Fibroblast of skin of left biceps (primary cell): ENCODE measurements at places on chromosomes 11 and 22.
A peak's percentile ranks its signal among the peaks of the same experiment; 100 is the strongest.

DNA sequence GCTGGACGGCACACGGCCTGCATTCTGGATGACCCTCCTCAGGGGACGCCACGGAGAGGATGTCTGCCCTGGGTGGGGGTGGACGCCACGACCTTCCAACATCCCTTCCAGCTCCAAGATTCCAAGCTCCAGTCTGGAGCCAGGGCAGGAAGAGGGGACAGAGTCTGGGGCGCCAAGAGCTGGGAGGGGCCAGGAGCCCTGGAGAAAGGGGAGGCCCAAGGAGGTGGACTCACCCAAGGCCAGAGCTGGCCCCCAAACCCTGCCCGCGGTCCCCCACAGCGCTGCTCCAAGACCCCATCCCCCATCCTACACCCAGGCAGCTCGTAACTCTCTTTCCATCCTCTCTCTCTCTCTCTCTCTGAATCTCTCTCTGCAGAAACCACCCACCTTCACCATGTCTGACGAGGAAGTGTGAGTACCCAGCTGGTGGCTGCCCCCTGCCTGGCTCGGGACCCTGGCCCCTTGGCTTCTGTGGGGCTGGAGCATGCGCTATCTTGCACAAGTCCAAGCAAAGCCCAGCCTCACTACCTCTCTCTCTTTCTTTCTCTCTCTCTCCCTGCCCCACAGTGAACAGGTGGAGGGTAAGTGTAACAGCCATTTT is 3.1 kb downstream of the TNNT3 start:
- no peak for DNase-seq

- DNase-seq: no peak
Observed at GRCh38 chr11:114448749-114449482, 9.6 kb downstream of the REXO2 start.

- DNase-seq: no peak
Observed at GRCh38 chr22:50270666-50271394, 650 bp upstream of the MAPK11 start.

DNA sequence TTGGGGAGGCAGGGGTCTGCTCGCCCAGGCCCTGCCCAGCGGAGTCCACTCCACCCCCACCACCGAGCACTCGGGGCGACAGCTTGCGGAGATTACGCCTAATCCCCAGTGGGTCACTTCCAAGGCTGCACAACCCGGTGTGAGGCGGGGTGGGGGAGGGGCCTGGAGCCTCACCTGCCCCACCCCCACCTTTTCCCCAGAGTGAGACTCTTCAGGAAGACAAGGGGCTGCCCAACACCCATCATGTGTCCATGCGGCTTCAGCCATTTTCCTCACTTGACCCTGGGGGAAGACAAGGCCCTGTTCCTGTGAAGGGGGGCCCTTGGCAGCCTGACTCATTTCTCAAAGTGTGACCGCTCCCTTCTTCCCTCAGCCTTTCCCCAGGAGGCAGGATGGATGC is 12.5 kb downstream of the SYNGR1 start:
- no peak for DNase-seq

GRCh38 chr11:63488789-63489188 is 2.2 kb downstream of the PLAAT5 start:
- DNase-seq: no peak

- peak; percentile 12 for DNase-seq
Observed at GRCh38 chr22:46122511-46122971, 27.8 kb upstream of the PPARA start.

DNA sequence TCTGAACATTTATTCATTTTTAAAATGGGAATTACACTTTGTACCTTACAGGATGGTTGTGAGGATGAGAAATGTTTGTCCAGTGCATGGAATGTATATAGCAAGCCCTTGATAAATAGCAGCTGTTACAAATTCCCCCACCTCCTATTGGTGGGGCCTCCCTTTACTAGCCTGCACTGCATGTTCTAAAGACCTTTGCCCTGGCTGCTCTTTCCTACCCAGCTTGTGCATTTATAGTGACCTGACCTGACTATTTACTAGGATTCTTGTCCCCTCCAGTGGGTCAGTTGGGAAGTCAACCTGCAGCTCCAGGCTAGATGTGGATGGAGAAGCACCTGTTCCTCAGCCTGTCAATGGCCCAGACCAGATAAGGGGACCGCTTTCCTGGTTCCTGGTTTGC is 180.3 kb downstream of the HIPK3 start:
- no peak for DNase-seq

DNA sequence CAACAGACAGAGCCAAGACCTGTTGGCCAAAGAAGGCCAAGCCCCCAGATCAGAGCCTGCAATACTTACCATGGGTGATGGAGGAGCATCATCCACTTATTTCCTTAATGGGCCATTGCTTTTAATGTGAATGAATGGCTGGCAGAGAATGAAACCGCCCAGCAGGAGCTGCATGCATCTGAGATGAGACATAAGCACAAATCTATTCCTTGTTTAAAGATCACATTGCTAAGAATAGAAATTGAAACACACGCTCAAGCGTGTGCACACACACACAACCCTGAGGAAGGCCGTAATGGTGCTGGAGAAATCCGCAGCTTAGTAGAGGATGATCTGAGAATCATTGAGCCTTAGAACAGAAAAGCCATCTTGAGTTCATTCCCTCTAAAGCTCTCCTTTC is 5.3 kb upstream of the RRAS2 start:
- DNase-seq: no peak

GRCh38 chr11:64323373-64323772 is 5.5 kb downstream of the PRDX5 start:
- no peak for DNase-seq

- DNase-seq: no peak
Observed at GRCh38 chr11:123536690-123537437, 106.8 kb downstream of the GRAMD1B start.

- DNase-seq: no peak
Observed at GRCh38 chr11:282171-282570, 4.0 kb downstream of the NLRP6 start.

GRCh38 chr22:19799322-19800190 is 39.0 kb downstream of the TBX1 start:
- DNase-seq: peak; percentile 80

DNA sequence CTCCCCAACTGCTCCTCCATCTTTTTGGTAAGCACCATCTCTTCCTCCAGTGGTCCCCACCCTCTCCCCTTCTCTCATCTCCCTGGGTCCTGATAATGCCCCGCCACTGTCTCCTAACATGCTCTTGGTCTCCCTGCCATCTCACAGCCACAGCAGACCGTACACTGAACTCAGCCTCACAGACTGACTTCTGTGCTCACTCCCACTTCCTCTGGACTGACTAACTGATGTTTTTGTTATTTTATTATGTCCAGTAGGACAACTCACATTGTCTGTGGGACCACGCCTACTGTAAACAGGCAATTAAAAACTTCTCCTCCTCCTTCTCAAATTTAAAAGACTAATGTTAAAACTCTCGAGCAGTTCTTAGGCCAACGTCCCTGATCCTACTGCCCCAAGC is 2.6 kb upstream of the GNAZ start:
- no peak for DNase-seq

DNA sequence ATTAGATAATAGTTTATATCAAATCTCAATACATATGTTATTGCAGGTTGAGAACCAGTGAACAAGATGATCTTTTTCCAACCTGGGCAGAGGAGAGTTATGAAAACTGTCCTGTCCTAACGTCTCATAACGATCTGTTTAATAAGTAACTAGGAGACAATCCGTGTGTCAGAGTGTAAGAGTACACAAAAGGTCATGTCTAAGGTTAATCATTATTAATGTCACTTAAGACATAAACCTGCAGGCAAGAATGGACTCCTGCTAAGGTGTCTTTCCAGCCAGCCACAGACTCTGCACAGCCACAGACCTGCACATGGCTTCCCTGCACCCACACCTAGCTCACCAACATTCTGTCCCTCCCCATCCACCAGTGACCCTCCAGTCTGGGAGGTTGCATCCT is 10.1 kb downstream of the SLC5A4 start:
- no peak for DNase-seq

GRCh38 chr11:6414874-6415328 is 4.0 kb downstream of the APBB1 start:
- DNase-seq: no peak

DNA sequence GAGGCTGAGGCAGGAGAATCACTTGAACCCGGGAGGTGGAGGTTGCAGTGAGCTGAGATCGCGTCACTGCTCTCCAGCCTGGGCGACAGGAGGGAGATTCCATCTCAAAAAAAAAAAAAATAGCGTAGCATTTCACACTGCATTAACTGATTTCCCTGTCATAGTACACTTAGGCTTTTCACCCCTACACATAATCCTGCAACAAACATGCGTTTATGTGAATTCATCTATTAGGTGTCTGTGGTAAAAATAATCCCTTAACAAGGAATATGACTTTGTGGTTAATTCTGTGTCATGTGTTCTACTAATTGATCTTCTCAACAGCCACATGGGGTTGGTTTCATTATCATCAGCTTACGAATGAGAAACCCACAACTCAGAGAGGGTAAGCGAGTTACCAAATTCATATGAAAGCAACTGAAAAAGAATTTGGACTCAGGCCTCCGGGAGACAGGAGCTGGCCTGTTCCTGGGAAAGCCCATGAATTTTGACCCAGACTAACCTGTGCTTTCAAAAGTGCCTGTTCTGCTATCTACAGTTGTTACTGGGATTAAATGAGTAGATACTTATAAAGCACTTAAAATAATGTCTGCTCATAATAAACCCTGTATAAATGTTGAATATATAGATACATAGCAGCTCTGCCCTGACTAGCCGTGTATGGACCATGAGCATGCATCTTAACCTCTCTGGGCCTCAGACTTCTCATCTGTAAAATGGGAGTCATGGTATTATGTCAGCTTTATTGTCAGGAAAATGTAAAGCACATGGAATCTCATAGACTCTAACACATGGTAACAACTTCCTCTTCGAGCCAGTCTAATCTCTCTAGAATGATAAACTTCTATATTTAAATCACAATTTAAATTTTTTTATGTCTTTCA is 36.6 kb downstream of the KCNJ1 start:
- no peak for DNase-seq

DNA sequence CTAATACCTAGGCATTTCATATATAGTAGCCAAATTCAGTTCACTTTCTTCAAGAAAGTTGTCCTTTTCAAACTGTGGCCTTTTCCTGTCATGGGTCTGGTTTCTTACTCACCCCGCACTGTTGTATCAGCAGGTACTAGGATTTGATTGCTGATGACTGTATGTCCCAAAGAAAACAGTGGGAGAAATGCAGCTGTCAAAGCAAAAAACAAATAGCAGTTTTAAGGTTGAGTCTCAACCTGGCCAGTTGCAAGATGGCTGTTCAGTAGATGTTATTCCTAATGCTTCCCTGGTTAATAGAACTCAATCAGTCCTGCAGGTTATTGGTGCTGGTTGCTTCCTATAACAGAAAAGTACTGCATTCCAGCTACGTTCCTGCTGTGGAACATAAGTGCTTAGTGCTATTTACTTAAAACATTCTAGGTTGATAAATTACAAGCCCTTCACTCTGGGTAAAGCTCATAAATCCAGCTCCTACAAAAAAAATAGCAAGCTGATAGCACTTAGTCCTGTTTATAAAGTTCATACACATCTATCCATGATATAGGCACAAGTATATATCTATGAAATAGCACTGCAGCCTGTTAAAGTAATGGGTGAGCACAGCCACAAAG is 26.6 kb downstream of the NF2 start:
- no peak for DNase-seq

- no peak for DNase-seq
Observed at GRCh38 chr11:65445604-65446445, 23.2 kb downstream of the NEAT1 start.

DNA sequence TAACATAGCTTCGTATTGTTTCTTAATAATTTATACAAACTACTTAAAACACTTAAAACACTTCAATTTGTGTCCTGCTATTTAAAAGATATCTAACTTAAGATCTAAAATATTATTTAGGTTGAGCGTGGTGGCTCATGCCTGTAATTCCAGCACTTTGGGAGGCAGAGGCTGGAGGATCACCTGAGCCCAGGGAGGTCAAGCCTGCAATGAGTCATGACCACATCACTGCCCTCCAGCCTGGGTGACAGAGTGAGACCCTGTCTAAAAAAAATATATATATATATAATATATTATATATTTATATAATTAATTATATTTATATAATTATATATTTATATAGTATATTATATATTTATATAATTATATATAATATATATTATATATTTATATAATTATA is 4.2 kb upstream of the CTR9 start:
- no peak for DNase-seq

GRCh38 chr11:72943664-72944063 is 129.5 kb downstream of the ATG16L2 start:
- DNase-seq: no peak

DNA sequence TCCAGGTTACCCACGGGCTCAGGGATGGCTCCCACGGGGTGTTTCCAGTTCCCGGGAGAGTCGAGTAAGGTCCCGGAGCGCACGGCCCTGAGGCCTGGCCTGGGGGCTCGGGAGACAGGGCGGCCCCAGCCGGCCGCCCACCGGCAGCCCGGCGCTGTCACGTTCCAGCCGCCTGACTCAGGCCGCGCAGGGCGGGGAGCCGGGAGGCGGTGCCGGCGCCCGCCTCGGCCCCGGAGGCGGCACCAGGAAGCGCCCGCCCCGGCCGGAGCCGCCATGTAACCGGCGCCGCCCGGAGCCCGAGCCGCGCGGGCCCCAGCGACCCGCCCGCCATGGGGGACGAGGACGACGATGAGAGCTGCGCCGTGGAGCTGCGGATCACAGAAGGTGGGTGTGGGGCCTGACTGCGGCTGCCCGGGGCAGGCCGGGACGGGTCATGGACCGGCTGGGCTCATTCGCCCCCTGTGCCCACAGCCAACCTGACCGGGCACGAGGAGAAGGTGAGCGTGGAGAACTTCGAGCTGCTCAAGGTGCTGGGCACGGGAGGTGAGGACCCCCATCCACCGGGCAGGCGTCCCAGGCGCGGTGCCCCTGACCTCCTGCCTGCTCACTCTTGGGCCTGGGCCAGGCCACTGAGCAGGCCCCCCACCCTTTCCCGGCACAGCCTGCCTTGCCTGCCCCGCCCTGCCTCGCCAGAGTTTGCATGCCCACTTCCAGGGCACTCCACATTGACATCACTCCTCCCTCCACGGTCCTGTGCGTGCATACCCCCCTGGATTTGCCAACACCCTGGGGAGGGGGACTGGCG is at the start of gene RPS6KA4:
Gene RPS6KA4, plus strand, starts transcription at position 256 of the 805 bp plus-strand sequence. Its CDS starts 74 bp downstream, at position 330.
- DNase-seq: peak; percentile 36

- DNase-seq: no peak
Observed at GRCh38 chr22:31647523-31648320, 14.3 kb downstream of the PISD start.
